Astrocyte of the hippocampus (primary cell): ENCODE measurements at places on chromosomes 2 and 18.

- no peak for DNase-seq
These were observed 202.1 kb downstream of the BCL11A start for GRCh38 chr2:60351321-60351720.

DNA sequence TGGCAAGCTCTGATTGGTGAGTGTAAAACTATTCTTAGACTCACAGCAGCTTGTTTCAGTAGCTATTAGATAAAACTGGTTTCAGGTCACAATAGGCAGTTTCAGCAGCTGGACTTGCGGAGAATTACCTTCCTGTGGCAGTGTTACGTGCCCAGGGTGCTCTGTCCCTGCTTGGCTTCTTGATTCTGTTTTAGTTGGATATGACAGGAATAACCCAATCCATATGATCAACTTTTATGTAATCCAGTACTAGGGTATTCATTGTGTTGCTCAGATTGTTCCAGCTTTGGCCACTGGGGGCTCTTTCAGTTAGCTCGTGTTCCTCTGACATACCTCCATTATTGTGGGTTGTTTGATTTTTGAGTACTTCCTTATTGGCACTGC lies 43.1 kb downstream of the INPP4A start:
- DNase-seq = peak; percentile 17

GRCh38 chr2:183383854-183384253 lies 259.6 kb downstream of the NUP35 start:
- no peak for DNase-seq

GRCh38 chr2:66273933-66274490 lies 160.9 kb upstream of the MEIS1 start:
- DNase-seq = no peak

DNA sequence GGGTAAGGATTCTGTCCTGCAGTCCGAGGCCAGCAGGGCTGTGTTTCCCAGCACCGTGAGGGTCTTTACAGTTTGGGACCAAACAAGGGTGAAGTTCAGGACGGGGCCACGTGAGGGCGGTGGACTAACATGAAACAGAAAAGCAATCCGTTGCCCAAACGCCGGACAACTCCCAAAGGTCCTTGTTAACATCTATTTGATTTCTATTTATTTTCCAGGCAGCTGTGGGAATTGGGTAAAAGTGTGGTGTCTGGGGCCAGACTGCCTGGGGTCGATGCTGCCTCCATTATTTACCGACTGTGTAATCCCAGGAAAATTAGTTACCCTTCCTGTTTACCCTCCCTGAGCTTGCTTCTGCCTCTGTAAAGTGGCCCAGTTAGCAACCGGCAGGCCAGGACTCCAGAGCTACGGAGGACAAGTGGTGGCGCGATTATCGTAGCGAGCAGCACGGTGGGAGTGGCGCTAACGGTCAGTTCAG lies 66.3 kb upstream of the TCF7L1 start:
- DNase-seq = peak; percentile 90

DNA sequence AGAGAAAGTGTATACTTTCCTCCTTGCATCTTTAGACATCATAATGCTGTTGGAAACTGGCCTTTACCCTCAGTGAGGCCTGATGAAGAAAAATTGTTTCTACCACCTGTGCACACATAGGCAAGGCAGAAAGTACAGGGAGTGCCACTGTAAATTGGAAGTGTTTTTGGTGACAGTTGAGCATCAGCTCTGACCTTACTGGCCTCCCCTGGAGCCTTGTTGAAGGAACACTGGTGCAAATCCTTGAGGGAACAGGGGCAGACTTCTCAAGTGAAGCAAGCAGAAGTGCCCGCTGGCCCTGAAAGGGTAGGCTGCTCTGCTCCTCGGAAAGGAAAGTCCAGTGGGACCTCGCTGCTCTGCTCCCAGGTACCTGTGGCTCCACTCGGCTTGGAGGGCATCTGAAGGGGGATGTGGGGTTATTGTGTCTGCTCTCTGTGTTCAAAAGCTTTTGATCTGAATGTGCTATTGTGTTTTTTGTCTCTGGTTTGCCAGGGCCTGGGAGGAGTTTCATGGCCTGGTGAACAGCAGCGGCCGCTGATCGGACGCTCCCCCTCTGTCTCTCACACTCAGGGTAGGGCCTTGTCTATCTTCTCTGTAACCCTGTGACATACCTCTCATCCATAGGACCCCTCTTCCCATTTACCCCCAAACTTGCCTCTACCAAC lies 23.4 kb downstream of the EIF4E2 start:
- DNase-seq = no peak

- DNase-seq = peak; percentile 68
These were observed 70.3 kb downstream of the HAUS1 start for GRCh38 chr18:46174342-46175041.

- DNase-seq = no peak
These were observed 323.9 kb upstream of the RND3 start for GRCh38 chr2:150811259-150811855.

DNA sequence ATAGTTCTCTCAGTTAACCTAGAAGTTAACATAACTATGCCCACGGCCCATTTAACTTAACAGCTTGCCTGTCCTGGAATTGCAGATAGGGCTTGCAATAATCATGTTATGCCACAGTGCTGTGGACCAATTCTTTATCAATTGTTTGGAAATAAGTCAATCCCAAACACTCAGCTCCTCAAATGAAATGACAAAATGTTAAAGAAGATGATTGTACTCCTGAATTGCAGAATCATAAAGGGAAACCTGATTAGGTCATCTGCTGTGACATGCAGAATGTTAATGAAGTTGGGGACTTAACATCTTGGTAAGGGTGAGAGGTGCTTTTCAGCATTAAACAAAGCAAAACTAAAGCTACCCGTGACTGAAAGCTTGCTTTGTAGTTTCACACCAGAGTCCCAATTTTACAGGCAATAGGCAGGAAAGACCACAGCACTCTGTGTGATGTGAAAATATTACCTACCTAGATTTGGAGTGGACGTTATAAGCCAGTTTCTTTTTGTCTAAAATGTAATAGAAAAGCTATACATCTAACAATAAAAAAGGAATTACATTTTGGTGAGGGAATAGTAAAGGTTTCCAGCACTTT lies 364.0 kb downstream of the GPD2 start:
- DNase-seq = peak; percentile 16

DNA sequence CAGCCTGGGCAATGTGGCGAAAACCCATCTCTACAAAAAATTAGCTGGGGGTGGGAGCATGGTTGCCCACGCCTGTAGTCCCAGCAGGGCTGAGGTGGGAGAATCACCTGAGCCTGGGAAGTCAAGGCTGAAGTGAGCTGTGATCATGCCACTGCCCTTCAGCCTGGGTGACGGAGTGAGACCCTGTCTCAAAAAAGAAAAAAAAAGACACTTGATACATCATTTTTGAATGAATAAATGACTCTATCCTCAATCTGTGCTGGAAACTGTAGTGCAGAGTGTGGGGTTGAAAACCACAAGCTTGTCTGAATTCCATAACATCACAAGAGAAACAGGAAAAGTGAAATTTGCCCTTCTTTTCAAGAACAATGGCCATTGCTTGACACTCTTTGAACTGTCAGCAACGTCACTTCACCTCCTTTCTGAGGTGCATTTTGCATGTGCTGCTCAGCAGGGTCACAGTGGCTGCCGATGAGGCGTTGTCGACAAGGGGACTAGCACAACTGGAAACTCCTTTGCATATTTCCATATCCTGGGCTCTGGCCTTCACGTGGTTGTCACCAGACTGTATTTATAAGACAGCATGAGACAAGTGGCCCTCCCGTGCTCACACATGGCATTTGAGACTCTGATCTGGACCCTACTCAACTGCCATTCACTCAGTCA lies 54.2 kb downstream of the DDX1 start:
- DNase-seq = no peak

DNA sequence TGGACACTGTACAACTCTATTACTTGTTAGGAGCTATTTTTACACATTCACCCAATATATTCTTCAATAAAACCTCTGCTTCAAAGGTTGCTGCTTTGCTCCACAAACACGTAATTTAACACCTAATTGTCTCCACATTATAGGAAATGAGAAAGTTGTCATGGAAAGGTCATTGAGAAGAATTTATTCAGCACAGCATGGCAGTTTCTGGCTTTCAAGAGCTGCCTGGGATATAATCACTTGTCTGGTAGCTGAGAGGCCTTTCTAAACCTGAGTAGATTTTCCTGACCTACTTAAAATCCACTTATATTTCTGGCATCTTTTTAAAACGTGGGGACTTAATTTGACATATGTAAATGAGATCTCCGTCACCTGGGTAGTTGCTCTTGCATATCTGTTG lies 216.1 kb downstream of the ZNF804A start:
- no peak for DNase-seq

- no peak for DNase-seq
These were observed 43.9 kb downstream of the PAX8 start for GRCh38 chr2:113234721-113235346.

DNA sequence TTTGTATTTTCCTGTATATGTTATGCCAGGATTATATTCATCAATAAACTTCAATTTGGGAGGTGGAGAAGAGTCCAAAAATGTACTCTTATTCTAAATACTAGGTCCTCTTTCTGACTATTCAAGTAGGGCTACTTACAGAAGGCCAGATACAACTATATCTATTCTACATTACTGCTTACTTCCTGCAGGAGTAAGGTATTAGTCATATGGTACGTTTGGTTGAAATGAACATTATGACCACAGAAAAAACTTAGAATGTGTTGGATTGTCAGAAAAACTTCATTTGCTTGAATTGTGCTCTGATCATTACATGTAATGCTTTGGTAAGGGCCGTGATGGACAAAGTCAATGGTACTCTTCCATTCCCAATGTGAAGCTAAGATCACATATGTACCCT lies 35.0 kb downstream of the STAT4 start:
- no peak for DNase-seq

- no peak for DNase-seq
These were observed 448.4 kb downstream of the SLC4A3 start for GRCh38 chr2:220075835-220076234.

DNA sequence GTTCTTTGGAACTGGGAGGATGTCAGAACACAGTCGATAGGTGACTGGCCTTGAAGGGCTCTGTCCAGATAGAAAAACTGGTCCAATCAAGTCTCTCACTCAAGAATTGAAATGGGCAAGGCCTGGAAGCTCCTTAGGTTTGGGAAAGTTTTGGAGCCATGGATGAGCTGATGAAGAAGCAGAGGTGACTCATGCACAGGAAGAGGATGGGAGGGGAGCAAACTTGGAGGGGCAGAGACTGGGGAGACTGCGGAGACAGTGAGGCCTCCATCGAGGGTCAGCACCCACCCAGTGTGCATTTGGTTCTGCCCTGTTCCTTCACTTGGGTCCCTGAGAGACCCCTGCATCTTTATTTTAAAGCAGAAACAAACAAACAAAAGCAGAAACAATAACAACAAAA lies 41.1 kb downstream of the SOWAHC start:
- DNase-seq = no peak

GRCh38 chr2:434625-435024 lies 146.7 kb upstream of the ALKAL2 start:
- DNase-seq = no peak

GRCh38 chr2:239166201-239166834 lies 234.5 kb downstream of the HDAC4 start:
- DNase-seq = no peak

- no peak for DNase-seq
These were observed 24.4 kb upstream of the EMILIN2 start for GRCh38 chr18:2822213-2822921.

GRCh38 chr2:218860950-218861381 lies 1.4 kb downstream of the WNT6 start:
- peak; percentile 54 for DNase-seq

DNA sequence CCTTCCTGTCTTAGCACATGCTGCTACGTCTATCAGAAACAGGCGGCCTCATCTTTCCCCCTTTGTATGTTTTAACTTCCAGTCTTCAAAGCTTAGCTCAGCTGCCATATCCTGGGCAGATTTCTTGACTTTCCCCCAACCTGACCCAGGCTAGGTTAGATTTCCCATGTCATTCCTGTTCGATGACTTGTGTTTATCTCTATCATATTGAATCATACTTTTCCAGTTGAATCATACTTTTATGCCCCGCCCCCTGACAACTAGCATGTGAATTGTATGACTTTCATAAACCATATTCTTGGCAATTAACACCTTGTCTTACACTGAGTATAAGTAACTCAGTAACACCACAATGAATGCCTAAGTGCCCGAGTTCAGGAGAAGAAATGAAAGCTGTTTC lies 128.3 kb downstream of the CYRIA start:
- DNase-seq = no peak

GRCh38 chr18:3715231-3716080 lies 265.5 kb downstream of the TGIF1 start:
- DNase-seq = no peak

DNA sequence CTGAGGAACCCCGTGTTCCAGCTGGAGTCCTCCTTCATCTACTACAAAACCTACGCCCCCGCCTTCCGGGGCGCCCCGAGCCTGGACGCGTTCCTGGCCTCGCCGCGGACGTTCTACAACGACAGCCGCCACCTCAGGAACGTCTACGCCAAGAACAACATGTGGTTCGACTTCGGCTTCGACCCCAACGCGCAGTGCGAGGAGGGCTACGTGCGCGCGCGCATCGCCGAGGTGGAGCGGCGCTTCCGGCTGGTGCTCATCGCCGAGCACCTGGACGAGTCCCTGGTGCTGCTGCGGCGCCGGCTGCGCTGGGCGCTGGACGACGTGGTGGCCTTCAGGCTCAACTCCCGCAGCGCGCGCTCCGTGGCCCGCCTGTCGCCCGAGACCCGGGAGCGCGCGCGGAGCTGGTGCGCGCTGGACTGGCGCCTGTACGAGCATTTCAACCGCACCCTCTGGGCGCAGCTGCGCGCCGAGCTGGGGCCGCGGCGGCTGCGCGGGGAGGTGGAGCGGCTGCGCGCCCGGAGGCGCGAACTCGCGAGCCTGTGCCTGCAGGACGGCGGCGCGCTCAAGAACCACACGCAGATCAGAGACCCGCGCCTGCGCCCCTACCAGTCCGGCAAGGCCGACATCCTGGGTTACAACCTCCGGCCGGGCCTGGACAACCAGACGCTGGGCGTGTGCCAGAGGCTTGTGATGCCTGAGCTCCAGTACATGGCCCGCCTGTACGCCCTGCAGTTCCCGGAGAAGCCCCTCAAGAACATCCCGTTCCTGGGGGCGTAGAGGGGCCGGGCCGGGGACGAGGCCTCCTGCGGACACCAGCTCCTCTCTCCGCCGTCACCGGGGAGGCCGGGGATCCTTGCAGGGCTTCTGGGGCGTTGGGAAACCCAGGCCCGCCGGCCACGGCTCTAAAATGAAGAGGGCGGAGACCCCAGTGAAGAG lies 5.3 kb upstream of the NEU4 start:
- peak; percentile 78 for DNase-seq

DNA sequence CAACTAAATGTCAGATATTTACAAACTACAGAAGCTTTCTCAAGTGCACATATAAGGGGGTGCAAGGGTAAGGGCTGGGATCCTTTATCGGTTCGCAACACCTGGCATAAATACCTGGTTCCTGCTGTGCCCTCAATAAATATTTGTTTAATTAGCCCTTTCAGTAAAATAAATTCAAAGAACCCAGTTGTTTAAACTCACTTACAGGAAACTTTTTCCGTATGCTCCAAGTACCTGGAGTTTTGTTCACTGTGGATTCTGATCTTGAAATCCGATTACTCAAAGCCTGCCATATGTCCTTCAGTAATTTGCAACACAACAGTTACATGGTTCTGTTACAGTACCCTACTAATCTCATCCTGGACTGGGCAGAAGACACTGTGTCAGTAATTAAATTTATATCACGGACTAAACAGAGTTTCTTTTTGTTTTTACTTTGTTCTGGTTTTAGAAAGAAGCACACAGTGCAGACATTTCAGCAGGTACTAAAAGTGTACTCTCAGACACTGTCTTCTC lies 36.9 kb downstream of the TBC1D8 start:
- no peak for DNase-seq
